ENCODE measurements at places on chromosomes 5 and 9.

- DNase-seq, result no peak
Observed at GRCh38 chr9:128323212-128323730, 632 bp downstream of the COQ4 start.

- DNase-seq, result no peak
Observed at GRCh38 chr5:168097876-168098653, 193.4 kb upstream of the WWC1 start.

GRCh38 chr5:126354858-126355731 is 68.1 kb upstream of the GRAMD2B start:
- no peak for DNase-seq

GRCh38 chr5:113379936-113380806 is 54.6 kb downstream of the TSSK1B start:
- no peak for DNase-seq

- no peak for DNase-seq
Observed at GRCh38 chr9:36739373-36740116, 166.8 kb downstream of the MELK start.

- no peak for DNase-seq
Observed at GRCh38 chr5:18959535-18959934, 1028.5 kb downstream of the CDH18 start.

- no peak for DNase-seq
Observed at GRCh38 chr5:171494452-171495121, 75.1 kb downstream of the FGF18 start.

DNA sequence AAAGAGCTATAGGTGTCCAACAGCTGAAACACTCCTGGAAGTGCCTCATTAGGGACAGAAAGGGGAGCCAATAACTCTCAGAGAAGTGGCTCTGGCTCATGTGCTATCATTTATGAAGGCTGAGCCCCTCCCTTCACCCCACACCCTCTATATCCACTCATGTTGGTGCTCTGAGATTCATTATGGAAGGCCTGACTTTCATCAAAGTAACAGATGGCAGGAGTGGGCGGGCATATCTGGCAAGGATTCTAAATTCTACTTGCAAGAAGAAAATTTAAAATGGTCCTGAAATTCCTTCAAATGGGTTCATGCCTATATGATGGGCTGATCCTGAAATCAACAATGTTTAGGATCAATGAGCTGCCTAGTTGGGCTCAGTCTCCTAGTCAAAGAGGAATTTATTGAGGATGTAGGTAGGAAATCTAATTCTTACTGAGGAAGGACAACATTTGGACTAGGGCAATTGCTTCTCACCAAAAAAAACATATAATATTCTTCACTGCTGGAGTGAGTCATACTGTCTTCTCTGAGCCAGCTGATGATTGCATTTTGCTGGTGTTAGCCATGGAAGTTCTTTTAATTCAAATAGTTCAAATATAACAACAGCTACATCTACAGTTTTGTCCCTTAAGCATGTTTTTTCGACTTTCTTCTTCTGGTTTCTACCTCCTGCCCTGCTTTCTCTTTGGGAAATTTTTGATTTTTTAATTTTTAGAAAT is 23.5 kb downstream of the NMRK1 start:
- no peak for DNase-seq

- no peak for DNase-seq
Observed at GRCh38 chr9:114503009-114503408, 2.3 kb downstream of the WHRN start.

GRCh38 chr9:113645227-113645977 is 181.9 kb downstream of the RGS3 start:
- no peak for DNase-seq

DNA sequence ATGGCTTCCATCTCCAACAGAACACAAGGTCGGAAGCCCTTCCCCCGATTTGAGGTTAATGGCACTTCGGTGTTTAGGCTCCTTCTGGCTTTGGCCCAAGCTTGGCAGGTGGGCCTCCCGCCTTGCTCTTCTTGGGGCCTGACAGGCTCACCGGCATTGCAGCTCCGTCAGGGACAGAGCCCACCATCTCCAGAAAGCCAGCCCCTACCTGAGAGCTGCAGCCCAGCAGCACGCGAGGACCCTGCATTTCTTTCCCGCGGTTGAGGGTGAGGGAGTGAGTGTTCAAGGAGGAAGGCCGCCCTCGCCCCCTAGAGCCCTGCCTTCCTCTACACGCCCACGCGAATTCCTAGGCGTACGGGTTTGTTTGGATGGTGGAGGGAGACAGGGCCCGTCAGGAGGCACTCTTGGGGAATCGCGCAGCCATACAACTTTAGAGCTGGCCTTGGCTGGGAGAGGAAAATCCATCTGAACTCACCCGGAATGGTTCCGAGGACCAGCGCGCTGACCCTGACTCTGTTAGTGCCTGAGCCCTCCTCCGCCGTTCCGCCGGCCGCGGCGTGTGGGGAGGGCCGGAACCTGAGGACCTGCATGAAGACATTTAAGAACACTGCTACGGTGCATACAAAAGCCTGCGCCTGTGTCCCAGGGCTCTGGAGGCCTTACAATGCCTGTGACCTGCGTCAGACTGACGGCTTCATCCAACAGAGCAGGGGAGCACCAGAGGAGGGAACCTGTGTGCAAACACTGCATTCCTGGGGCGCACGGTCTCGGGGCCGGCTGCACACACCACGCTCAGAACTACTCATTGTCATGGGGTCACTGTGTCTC is 73.8 kb downstream of the MRPL36 start:
- DNase-seq, result no peak

- no peak for DNase-seq
Observed at GRCh38 chr5:78328585-78329173, 31.7 kb upstream of the SCAMP1 start.
